CD4-positive, alpha-beta memory T cell (primary cell): ENCODE measurements at places on chromosomes 4 and X.

- no peak for DNase-seq
Measured at GRCh38 chr4:118829107-118829506, 6.8 kb downstream of the SEC24D start.

GRCh38 chr4:7120341-7120740 lies 52.5 kb upstream of the GRPEL1 start:
- no peak for DNase-seq

DNA sequence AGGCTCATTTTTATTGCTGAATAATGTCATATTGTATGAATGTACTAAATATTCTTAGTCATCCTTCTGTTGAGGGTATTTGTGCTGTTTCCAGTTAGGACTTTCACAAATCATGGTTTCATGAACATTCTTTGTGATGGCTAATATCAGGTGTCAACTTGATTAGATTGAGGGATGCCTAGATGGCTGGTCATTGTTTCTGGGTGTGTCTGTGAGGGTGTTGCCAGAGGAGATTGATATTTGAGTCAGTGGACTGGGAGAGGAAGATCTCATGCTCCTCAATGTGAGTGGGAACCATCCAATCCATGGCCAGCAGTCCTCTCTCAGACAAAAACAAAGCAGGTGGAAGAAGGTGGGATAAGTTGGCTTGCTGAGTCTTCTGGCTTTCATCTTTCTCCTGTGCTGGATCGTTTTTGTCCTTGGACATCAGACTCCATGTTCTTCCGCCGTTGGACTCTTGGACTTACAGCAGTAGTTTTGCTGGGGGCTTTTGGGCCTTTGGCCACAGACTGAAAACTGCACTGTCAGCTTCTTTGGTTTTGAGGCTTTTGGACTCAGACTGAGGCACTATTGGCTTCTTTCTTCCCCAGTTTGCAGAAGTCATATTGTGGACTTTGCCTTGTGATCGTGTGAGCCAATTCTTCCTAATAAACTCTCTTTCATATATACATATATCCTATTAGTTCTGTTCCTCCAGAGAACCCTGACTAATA lies 11.9 kb upstream of the HS3ST1 start:
- DNase-seq = no peak

DNA sequence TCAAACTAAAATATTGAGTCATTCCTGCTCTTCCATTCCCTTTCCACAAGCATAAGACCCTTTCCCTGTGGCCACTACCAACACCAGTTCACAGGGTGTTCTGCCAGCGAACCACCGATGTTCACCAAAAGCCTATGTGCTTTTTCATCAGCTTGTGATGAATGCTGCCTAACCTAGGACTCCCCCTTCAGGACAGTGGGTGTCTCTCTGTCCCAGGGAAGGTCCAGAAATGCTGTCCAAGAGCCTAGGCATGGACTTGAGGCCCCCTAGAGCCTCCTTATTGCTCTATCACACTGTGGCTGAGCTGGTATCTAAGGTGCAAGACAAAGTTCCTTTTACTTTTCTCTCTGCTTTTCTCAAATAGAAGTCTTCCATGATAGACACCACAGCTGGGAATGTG lies 1015.6 kb downstream of the PCDH19 start:
- DNase-seq = no peak

DNA sequence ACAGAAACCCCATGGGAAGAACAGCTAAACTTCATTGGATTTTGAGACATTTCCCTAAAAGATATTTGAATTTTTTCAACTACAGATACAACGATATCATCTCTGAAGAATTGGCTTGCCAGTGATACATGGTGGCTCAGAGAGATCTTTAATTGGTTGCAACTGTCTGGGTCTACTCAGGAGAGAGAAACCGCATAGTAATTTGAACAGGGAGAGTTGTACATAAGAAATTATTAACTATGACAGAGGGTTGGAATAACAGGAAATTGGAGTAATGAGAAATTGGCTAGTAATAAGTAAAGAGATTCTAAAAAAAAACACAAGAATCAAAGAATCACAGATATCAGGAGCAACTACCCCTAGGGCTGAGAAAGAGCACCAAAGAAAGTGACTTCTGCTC lies 118.4 kb downstream of the KLHL13 start:
- DNase-seq = no peak

- DNase-seq = no peak
Measured at GRCh38 chrX:9627922-9628321, 137.7 kb downstream of the GPR143 start.

GRCh38 chr4:72564184-72564583 lies 4.8 kb downstream of the ADAMTS3 start:
- DNase-seq = no peak

- DNase-seq = no peak
Measured at GRCh38 chrX:47502316-47503125, 19.5 kb upstream of the ZNF41 start.

- DNase-seq = no peak
Measured at GRCh38 chr4:137558951-137559350, 26.7 kb upstream of the PCDH18 start.

- DNase-seq = no peak
Measured at GRCh38 chrX:130047416-130047815, 62.9 kb downstream of the ELF4 start.

DNA sequence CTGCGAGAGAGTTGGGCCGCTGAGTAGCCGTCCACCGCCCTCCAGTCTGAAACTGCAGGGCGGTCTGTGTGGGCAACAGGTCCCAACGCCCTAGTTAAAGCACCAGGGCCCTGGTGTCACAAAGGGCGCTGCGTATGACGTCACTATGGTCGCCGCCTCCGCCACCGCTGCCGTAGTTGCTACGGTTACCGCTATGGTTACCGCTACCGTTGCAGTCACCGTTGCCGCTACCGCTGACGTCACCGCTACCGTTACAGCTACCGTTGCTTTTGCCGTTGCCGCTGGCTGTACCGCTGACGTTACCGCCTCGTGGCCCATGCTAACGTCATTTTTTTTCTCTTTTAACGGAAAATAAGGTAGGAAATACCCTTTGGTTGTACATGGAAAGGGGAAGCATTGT lies at the start of gene PPP1R2C:
Gene PPP1R2C, minus strand, starts transcription at position 68 of the 400 bp plus-strand sequence. CDS start 84 bp downstream, outside the sequence.
- DNase-seq = peak; percentile 69

DNA sequence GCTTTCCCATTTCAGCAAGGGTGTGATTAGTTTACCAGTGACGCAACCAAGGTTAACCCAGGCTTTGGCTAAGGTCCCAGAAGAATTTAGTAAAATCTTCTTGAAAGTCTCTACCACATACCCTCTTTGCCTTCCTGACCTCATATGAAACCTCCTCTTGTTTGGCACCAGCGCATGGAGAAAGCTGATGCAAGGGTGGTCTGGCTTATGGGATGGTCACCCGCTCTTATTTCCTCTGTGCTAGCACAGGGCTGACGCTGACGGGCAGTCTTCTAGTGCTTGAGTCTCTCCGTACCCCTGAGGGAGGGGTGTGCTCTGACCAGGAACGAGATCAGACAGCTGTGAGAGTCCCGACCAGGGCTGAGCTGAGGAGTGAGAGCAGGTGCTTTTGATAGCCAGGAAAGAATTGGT lies 137.6 kb downstream of the TENM3 start:
- DNase-seq = no peak

- DNase-seq = no peak
Measured at GRCh38 chrX:107733686-107734085, 41.9 kb downstream of the TSC22D3 start.

- DNase-seq = no peak
Measured at GRCh38 chr4:128880662-128881061, 71.2 kb downstream of the JADE1 start.

GRCh38 chr4:180330521-180330920 lies 1912.7 kb upstream of the TENM3 start:
- no peak for DNase-seq

DNA sequence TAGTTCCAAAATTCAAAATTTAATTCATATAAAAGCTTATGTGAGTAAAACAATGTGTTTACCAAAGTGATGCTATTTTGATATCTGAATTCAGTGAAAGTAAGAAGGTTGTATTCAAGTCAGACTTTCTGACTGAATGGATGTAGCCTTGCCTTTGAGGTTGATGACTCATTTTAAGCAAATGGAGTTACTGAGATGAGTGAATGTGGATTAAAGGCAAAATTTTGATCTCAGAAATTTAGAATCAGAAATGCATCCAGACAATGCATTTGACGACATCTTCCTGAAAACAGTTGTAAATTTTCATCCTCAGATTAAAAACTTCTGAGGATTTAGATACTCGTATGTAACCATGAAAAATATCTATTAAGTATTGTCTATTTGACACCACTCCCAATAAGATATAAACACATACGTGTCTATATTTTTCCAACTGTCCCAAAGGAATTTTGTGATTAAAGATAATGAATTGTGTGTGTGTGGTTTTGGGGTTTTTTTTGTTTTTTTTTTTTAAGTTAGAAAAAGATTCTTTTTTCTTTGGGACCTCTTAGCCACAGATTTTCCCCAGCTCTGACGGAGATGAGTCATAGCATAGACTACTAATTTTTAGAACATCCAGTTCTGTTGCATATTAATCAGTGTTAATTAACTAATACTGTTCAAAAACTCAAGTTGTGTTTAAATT lies 34.4 kb downstream of the NFKB1 start:
- no peak for DNase-seq

DNA sequence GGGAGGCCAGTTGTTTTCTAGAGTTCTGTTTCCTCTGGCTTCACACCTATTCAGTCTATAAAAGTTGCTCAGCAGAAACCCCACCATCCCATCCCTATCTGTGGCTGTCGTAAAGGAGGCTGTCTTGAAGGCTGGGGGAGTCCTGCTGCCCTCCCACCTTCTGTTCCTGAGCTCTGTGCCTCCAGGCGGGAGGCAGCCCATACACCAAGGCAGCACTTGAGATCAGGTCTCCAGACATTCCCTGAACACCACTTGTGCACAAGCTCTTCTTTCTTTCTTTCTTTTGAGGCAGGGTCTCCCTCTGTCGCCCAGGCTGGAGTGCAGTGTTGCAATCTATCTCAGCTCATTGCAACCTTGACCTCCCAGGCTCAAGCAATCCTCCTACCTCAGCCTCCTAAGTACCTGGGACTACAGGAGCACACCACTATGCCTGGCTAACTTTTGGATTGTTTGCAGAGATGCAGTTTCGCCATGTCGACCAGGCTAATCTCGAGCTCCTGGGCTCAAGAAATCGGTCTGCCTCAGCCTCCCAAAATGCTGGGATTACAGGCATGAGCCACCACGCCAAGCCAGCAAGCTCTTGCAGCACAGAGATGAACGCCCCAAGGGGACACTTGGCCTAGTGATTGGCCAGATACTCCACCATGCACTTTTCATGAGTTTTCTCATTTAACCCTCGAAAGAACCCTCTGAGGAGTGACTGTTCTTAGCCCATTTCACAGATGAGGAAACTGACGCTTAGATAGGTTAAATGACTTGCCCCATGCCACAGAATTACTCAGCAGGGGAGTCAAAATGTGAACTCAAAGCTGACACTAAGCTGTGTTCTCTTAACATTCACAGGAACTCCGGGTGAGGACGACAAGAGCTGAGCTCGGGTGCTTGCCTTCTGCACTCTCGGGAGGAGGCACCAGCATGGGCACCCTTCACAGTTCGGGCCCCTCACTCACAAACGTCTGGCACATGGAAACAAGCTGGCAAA lies 55.8 kb upstream of the ENPP6 start:
- DNase-seq = no peak

DNA sequence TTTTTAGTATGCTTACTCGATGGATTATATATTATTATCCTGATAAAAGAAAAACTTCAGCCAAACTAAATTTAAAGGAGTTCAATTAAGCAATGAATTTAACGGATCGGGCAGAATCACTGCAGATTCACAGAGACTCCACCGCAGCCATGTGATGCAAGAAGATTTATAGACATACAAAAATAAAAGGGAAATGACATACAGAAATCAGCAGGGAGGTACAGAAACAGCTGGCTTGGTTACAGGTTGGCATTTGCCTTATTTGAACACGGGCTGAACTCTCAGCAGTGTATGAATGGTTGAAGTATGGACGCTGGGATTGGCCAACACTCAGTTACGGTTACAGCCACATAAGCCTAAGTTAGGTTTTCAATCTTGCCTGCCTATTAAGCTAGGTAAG lies 35.4 kb upstream of the DHRSX start:
- no peak for DNase-seq

GRCh38 chr4:95129821-95130311 lies 372.1 kb downstream of the BMPR1B start:
- DNase-seq = no peak

GRCh38 chr4:30744957-30745640 lies 24.9 kb downstream of the PCDH7 start:
- no peak for DNase-seq

DNA sequence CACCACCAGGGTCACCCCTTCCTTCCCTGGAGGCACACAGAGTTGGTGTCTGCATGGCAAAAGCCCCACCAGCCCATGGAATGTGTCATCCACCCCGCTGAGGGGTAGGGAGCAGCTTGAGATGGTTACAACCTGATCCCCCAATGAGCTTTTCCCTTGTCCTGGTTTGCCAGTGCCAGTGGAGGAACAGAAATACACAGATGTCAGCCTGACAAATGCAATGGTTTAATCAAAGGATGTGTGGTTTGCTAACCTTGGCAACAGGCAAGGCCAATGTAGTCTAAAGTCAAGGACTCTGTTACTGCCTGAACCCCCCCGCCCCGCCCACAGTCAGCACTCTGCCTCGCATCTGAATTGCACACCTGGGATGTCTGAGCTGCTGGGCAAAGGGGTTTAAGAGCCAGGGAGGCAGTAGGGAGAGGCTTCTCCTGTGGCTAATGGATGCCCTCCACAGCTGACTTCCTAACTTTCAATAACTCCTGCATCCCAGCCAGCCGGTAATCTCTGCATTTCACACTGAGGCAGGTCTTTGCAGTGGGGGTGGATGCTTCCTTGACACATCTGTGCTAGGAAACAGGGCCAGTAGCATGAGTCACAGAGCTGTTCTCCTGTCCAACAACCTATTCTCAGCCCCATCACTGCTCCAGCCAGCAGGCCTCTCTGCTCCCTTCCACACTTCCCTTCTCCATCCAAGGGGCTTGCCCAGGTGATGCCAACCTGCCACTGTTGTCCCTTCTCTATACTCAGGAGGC lies 137.5 kb downstream of the AMMECR1 start:
- no peak for DNase-seq

GRCh38 chr4:153466949-153467896 lies 1.1 kb downstream of the TMEM131L start:
- DNase-seq = no peak

DNA sequence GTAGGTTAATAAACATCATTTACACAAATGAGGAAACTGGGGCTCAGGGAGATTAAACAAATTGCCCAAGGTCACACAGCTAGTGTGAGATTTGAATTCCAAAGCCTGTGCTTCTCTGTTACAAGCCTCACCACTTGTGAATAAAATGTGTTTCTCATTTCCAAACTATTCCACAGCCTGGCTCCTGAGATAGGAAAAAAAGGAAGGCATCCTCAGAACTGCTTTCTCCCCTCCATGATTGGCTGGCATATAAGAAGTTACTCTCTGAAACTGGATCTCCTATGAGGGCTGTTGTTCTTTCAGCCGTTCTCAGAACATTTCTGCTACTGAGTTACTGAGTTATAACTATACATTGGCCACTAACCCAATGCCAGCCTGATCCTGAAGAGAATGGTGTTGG lies 237.9 kb downstream of the MAML3 start:
- no peak for DNase-seq

DNA sequence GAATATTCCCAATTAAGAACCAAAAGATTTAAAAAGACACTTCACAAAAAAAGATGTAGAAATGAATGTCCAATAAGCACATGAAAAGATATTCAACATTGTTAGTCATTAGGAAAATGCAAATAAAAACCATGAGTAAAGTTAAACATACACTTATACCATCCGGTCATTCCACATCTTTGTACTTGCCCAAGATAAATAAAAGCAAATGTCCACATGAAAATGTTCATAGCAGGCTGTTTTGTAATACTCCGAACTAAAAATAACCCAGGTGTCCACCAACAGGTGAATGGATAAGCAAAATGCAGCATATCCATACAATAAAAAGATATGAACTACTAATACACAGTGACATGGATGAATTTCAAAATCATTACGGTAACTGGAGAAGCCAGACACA lies 28.6 kb upstream of the ZCCHC4 start:
- no peak for DNase-seq
